ENCODE measurements at places on chromosomes 4 and X.

- DNase-seq = no peak
Observed at GRCh38 chr4:182880387-182881356, 36.5 kb downstream of the DCTD start.

- DNase-seq = no peak
Observed at GRCh38 chrX:20753076-20753475, 486.4 kb upstream of the RPS6KA3 start.

DNA sequence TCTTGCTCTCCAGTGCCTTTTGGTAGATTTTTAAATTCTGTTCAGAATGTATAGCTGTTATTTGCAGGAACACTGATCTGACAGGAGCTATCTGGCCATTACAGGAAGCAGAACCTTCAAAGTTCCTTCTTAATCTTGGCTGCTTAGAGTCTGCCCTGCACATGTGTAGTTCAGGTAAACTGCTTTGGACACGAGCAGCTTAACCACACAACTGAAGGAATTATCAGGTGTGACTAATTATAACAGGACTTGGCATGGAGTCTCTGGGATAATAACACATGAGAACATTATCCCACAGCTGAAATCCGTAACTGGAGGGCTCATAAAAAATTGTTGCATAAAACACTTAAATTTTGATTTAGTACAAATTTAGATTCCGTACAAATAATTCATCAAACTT lies 11.6 kb upstream of the ING2 start:
- DNase-seq = no peak

GRCh38 chrX:11347300-11347699 lies 54.1 kb downstream of the AMELX start:
- no peak for DNase-seq

GRCh38 chr4:147599769-147600168 lies 17.4 kb upstream of the TMEM184C start:
- no peak for DNase-seq

DNA sequence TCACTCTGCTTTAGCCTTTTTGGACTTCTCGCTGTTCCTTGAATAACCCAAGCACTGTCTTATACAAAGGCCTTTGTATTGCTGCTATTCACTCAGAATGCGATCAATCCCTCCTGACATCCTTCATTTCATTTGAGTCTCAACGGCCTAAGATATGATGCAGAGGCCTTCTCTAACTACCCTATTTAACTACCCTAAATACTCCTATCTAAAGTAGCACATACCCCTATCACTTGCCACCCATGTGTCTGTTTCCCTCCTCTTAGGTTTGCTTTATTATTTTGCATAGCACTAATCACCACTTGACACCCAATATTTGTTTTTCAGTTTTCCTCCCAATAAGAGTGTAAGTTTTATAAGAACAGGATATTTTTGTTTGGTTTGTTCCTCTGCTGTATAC lies 42.3 kb upstream of the ACSL4 start:
- no peak for DNase-seq

Measured in cerebellar nuclear complex (tissue), 1 donor.